ENCODE measurements at places on chromosomes 5 and 9. TPM values are rescaled to one million over a fixed set of nuclear protein-coding genes. Genes with fewer than 3 reads are reported as not detected.

IL13 gene
- not detected for total RNA-seq

PCDHB11 gene
- total RNA-seq: 1.7 TPM

FSTL4 gene
- 0.26 TPM for total RNA-seq

TCOF1 gene
- total RNA-seq: 23.4 TPM

FAM221B gene
- total RNA-seq: not detected

SLC45A2 gene
- not detected for total RNA-seq

KIF24 gene
- total RNA-seq: 2.5 TPM

MCC gene
- total RNA-seq: 38.4 TPM

ANAPC2 gene
- total RNA-seq: 7.8 TPM
